ENCODE measurements at places on chromosomes 11 and 22. TPM values are rescaled to one million over a fixed set of nuclear protein-coding genes. Genes with fewer than 3 reads are reported as not detected.

SERPIND1 gene
- not detected for polyA plus RNA-seq

EFCAB6 gene
- 0.31 TPM for polyA plus RNA-seq

- no peak for DNase-seq
Measured at GRCh38 chr11:119777940-119778339, 48.9 kb upstream of the NECTIN1 start.

DNA sequence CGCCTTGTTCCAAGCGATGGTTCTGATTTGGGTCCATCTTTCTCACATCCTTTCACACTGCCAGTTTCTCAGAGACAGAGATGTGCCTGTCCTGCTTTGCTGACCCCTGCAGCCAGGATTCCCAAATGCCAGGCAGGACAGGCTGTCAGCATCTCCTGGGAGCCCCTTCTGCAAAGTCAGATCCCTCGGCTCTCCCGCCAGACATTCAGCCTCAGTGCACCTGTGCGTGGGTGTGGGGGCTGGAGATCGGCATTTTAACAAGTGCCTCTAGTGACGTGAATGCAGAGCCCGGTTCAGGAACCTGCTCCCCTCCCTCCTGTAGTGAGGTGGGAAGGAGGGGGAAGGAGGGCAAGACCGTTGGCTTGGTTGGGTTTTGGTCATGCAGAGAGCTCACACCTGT is 108.9 kb upstream of the FGF3 start:
- DNase-seq: no peak

GRCh38 chr11:75365711-75366181 is 14.3 kb upstream of the ARRB1 start:
- DNase-seq: no peak

KLHL35 gene
- polyA plus RNA-seq: 1.0 TPM

CASTOR1 gene
- 9.1 TPM for polyA plus RNA-seq

SNX32 gene
- polyA plus RNA-seq: 0.15 TPM
